ENCODE measurements at places on chromosomes 16 and 17.

- no peak for DNase-seq
Observed at GRCh38 chr16:55834049-55834448, 1.2 kb upstream of the CES1 start.

DNA sequence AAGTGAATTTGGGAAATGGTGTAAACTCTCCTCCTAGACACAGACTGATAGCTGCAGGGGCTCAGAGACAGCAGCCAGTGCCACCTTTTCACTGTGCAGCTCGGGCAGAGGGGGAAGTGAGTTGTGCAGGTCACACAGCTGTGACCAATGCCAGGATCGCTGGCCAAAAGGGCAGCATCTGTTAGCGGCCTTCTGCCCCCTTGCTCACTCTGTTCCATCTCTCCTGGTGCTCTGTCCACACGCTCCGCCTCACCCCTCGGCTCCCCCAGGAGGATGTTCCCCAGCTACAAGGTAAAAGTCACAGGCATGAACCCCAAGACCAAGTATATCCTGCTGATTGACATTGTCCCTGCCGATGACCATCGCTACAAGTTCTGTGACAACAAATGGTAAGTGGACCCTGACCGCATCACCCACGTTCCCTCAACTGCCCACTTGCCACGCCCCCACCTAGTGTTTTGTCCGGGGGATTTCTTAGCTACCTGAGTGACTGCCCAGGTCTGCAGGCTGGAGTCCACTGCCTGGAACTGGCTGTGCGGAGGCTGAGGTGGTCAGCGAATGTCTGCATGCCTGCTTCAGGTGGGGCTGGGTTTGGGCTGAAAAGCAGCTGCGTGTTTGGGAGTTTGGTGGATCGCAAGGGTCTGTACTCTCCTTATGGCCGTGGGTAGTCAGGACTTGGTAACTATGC is 13.5 kb downstream of the TBX4 start:
- no peak for DNase-seq

DNA sequence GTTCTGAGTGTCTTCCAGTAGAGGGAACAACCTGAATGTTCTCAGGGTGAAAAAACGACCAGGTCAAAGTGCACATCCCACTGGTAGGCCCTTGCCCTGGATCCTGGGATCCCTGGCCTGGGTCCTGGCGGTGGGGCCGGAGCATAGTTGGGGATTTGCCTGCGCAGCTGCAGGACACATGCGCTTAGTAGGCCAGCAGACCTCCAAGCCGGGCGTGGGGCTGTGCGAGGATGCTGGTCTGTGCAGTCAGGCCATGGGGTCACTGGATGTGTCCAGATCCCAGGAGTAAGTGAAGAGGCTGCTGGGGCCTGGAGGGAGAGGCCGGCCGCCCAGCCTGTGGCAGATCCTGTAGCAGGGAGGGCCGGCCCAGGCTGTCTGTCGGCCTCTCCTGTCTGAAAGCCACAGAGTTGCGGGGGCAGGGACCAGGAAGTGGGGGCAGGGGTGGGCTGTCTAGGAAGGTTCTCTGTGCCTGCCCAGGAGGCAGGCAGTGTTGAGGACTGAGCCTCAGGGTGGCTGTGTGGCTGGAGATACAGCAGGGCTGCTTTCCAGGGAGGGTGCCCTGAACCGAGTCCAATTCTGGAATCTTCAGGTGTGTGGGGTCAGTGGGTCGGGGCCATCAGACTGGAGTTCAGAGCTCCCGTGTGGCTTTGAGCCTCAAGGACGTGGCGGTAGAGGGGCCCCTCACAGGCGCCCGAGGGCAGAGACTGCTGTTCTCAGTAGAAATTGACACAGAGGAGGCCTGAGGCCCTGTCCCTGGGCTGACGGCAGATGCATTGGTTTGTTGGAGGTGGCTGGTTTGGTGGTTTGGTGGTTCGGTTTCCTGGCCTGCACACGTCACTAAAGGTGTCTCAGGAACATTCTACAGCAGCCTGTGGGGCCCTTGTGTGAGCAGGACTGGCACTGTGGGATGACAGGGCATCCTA is 17.2 kb upstream of the NUDT16L1 start:
- peak; percentile 62 for DNase-seq

GRCh38 chr17:66326476-66327047 is 24.1 kb downstream of the PRKCA start:
- no peak for DNase-seq

GRCh38 chr17:15273141-15273793 is 8.1 kb upstream of the PMP22 start:
- DNase-seq: no peak

DNA sequence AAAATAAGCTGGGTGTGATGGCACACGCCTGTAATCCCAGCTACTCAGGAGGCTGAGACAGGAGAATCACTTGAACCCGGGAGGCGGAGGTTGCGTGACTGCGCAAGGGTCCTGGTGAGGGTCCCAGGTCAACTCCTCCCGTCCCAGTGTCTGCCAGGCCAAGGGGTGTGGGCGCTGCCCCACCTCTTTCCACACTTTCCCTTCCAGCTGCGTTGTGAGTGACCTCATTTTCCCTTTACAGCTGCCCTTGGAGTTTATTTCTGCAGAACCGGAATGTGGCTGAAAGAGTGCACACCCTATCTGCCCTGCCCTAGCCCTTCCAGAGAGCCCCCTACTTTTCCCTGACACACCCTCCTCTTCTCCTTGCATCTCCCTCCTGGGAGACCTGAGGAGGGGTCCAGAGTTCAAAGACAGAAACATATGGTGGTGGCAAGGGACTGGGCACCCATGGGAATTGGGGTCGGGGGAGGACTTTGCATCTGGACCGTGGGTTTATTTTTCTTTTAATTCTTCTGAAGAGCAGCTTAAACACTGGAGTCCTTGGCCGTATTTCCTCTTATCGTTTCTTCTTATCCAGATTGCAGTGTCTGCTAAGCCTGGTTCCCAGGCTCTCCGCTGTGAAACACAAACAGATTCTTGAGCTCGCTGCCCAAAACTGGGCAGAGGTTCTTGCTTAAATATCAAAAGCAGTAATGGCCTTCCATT is 20.9 kb downstream of the MRC2 start:
- DNase-seq: no peak

DNA sequence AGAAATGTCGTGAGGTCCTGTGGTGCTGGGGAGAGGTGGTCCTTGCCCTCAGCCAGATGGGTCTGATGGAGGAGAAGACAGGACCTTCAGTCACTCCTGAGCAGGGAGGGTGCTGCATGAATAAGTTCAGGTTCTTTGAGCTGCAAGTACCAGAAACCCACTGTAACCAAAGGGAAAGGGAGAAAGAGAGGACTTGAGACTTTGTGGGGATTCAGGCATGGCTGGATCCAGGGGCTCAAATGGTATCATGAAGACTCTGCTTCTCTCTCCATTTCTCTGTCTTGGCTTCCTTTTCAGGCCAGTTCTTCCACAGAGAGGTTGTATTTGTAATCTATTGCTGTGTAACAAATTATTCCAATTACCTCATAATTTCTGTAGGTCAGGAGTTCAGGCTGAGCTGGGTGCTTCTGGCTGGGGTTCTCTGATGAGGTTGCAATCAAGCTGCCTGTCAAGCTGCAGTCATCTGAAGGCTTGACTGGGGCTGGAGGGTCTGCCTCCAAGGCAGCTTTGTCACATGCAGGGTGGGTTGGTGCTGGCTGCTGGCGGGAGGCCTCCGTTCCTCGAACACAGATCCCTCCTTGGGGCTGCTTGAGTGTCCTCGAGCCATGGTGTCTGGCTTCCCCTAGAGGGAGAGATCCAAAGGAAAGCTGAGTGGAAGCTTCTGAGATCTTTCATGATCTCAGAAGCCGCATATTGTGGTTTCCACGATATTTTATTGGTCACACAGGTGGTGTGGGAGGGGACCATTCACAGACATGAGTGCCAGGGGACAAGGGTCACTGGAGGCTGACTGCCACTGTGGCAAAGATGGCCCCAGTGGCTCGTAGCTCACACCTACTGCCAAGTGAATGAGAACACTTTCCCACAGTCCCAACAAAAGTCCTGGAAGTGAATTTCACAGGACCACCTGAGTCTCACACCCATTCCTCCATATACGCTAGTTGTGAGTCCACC is 5.9 kb upstream of the ADCY7 start:
- DNase-seq: no peak

DNA sequence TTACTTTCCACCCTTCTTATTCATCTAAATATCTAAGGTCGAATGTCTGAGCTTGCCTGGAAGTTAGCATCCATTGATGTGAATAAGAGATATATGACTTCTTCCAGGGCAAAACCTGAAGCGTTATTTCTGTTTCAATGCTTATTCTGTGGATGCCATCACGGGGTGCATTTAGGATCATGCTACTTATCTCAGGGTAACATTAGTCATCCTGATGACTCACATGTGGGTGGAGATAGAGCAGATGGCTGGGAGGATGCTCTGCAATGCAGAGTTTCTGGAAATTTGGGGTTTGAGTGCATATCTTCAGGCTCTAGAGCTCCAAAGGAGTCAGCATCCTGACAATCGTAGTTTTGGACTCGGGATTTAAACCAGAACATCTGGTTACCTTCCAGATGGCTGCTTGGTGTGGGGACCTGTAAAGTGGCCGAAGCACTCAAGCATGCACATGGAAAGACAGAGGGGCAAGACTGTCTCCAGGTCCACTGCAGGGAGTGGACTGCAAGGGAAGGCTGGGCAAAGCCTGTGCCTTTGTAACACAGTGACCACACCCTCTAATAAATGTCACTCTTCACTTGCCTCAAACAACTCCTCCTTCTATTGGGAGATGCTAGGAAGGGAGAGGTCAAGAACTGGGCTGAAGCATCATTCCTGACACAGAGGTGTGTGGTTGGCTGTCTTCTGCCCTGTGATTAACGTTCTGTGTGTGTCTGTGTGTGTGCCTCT is 175.2 kb upstream of the SALL1 start:
- DNase-seq: no peak

DNA sequence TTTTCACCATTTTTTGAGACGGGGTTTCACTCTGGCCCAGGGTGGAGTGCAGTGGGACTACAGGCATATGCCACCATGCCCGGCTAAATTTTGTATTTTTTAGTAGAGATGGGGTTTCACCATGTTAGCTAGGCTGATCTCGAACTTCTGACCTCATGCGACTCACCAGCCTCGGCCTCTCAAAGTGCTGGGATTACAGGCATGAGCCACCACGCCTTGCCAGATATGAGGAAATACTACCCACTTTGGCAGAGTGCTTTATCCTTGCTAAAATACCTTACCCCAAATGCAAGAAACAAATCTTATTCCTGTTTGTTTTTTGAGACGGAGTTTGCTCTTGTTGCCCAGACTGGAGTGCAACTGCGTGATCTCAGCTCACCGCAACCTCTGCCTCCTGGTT is 62.9 kb upstream of the MGAT5B start:
- DNase-seq: no peak

GRCh38 chr16:10575506-10576130 is 4.8 kb downstream of the EMP2 start:
- no peak for DNase-seq

GRCh38 chr16:56558024-56558747 is 6.7 kb upstream of the MT4 start:
- DNase-seq: no peak

GRCh38 chr17:28716740-28717577 is 709 bp downstream of the RAB34 start:
- DNase-seq: no peak

- no peak for DNase-seq
Observed at GRCh38 chr17:68196394-68197090, 51.3 kb upstream of the AMZ2 start.

DNA sequence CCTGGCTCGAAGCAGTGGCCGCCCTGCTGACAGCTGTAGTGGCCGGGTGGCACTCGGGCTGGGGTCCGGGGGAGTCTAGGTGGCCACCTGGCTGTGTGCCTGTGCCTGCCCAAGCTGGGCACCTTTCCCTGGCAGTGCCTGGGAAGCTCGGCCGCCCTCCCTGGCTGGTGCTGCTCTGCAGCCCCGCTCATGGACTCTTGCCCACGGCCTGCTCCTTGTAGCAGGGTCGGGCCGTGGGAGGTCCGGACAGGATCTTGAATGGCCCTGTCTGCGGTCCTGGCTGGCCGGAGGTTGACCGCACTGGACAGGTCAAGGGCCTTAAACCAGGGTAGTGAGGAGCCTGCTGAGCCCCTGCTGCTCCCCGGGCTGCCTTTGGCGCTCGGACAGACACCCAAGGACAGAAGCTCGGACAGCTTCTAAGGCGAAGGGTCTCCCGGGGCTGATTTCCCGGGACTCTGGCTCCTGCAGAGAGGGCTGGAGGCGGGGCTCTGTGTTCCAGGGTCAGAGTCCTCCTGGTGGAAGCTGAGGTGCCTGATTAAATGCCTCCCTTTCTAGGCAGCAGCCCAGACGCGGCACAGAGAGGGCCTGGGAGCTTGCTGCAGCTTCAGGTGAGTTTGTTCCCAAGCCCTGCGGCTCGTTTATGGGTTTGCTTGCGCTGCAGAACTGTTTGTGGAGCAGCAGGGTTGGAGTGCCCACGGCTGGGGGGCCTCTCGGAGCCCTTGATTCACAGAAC is 6.0 kb downstream of the CAPN15 start:
- DNase-seq: no peak

DNA sequence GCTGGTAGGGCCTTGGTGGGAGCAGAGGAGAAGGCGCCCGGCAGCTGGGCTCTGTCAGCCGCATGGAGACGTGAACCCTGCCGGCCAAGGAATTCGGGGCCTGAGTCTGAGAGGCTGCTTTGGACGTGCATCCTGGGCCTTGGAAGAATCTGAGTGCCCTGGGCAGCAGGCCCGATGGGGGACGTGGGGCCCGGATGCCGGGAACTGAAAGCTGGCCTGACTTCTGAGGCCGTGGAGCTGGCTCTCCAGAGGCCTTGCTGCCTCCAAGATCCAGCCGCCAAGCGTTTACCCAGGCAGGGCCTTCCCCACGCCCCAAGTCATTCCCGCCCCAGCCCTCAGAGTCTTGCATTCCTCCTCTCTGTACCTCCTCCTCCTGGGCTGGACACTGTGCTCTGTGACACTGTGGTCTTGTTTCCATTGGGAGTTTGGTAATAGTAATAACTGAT is 37.2 kb downstream of the NKD1 start:
- no peak for DNase-seq

DNA sequence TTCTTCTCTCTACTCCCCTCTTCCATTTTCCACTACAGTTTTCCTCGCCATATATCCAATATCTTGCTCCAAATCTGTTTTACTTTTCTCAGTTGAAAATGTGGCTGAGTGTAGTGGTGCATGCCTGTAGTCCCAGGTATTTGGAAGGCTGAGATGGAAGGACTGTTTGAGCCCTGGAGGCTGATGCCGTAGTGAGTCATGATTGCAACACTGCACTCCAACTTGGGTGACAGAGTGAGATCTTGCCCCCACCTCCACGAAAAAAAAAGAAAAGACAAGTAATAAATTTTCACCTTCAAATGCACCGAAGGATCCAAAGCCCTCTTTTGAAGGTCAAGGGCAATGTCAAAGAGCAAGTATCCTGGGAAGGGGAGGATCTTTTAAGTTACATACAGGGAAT is 592.3 kb downstream of the TMEM114 start:
- no peak for DNase-seq

DNA sequence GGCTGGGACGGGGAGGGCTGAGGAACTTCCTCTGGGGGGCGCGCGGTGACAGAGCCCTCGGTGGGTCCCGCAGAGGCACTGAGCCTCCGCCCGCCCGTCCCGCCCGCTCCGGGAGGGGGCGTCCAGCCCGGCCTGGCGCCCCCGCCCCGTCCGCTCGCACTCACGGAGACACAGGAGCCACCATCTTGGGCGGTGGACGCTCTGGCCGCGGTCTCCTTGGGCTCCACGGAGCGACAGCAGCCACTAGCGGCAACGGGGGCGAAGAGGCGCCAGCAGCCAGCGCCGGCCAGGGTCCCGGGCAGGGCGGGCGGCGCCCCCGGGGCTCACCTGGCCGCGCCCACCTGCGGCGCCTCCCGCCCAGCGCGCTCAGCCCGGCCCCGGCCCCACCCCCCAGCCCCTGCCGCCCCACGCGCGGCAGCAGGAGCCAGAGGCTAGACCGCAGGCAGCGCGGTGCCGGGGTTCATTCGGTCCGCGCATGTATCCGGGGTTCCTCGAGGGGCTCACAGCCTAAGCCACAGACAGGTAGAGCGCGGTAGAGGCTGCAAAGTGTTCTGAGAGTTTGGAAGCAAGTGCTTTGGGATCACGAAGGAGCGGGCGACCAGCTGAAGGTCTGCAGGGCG is at the start of gene C17orf113:
TSS of gene C17orf113 (minus strand) at position 209 of the 620 bp plus-strand sequence. CDS start 7,225 bp downstream, outside the sequence.
- peak; percentile 23 for DNase-seq
